ENCODE measurements at places on chromosomes 1 and 21.

- peak; percentile 68 for DNase-seq
These were observed 67.2 kb downstream of the TTLL7 start for GRCh38 chr1:83931658-83932253.

GRCh38 chr1:43804569-43804968 lies 97.2 kb downstream of the ST3GAL3 start:
- no peak for DNase-seq

DNA sequence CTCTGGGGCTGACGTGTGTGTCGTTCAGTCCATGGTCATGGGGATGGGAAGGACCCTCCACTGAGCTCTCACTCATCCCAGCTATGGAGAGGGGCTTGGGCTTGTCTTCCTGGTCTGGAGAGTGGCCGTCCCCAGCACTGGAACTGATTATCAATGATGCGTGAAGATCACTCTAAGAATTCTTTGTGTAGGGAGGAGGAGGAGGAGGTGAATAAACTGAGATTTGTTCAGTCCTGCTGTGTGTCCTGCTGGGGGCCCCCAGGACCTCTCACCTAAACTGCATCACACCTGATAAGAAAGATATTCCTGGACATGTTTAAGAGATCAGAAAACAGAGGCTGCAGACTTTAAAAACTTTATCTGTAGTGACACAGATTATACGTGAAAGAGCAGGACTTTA lies 21.2 kb downstream of the RHOU start:
- DNase-seq: no peak

GRCh38 chr1:228016181-228016510 lies 9.3 kb downstream of the WNT3A start:
- no peak for DNase-seq

GRCh38 chr1:166282391-166283137 lies 115.8 kb upstream of the FAM78B start:
- no peak for DNase-seq

DNA sequence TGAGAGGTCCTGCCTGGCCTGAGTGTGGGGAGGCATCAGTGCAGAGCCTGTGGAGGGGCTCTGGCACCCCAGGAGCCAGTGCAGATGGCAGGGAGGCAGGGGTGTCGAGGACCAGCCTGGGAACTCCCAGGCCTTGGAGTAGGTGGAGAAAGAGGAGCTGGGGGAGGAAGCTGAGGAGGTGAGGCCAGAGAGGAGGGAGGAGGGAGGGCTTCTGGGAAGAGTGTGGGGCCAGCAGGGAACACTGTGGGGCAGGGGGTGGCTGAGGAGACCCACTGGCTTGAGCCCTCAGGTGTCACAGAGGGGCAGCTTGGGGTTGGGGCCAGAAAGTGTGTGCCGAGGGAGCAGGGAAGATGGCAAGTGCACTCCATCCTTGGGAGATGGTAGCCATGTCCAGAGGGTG lies 3.8 kb downstream of the COQ8A start:
- no peak for DNase-seq

- DNase-seq: no peak
These were observed 29.3 kb downstream of the NUP133 start for GRCh38 chr1:229478852-229479251.

GRCh38 chr1:53573522-53573921 lies 114.3 kb downstream of the DMRTB1 start:
- no peak for DNase-seq

DNA sequence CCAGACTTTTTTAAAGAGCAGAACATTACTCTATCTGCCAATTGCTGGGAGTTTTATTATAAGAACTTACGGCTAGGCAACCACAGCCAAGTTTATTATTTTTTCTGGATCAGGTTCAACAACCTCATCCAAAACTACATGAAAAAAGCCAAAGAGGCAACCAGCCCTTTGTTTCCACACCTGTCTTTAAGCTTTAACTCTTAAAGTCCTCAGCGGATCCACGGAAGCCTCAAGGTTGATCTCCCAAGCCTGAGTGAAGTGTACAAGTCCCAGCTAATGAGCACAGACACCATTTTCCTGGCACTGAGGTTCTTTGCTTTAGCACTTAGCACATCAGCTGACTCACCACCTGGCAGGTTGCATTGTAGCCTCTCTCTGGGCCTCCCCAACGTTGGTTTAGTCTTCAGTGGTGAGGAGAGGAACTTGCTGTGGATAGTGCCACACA lies 143.1 kb downstream of the TGFBR3 start:
- peak; percentile 87 for DNase-seq

- DNase-seq: no peak
These were observed 8.9 kb upstream of the KCNJ15 start for GRCh38 chr21:38247738-38248510.

GRCh38 chr1:219271818-219272535 lies 98.3 kb downstream of the LYPLAL1 start:
- DNase-seq: no peak

DNA sequence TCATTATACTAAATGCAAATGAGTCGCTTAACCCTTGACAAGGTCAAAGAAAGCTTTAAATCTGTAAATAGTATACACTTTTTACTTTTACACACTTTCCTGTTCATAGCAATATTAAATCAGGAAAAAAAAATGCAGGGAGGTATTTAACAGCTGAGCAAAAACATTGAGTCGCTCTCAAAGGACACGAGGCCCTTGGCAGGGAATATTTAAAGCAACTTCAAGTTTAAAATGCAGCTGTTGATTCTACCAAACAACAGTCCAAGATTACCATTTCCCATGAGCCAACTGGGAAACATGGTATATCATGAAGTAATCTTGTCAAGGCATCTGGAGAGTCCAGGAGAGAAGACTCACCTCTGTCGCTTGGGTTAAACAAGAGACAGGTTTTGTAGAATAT lies 62.7 kb downstream of the CAPN2 start:
- no peak for DNase-seq

DNA sequence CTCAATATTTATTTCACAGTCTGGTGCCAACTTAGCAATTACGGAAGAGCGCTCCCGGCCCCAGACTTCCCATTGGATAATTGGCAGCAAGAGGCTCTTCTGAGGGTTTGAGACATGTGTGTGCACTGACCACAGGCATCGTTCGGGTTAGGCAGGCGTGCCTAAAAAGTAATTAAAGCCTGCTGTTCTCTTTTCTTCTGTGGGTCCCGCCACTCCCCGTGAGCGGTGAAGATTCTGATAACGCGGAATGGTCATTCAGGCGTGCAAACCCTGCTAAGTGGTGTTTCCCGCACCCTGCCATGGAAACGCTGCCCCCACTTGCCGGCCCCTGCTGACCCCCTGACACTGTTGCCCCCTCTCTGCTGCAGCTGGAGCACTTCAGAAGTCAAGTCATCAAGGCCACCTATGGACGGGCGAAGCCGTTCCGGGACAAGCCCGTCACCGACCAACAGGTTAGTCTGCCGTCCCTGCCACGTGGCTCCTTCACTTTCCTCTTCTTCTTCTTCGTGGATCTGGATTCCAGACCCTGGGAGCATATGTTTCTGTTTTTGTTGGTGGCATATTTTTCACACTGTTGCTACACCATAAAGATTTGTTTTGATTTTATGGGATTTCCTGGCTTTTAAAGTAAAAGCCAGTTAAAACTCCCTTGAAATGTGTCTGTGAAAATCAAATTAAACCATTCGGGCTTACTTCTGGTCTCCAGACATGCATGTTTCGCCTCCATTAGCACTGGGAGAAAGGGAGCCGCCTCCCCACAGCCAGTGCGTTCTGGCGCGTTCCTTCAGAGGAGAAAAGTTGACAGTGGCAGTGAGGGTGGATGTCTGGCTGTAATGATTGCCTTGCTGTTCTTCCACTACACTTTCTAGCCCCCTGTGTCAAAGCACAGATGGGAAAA lies 79.9 kb downstream of the FHAD1 start:
- DNase-seq: no peak

DNA sequence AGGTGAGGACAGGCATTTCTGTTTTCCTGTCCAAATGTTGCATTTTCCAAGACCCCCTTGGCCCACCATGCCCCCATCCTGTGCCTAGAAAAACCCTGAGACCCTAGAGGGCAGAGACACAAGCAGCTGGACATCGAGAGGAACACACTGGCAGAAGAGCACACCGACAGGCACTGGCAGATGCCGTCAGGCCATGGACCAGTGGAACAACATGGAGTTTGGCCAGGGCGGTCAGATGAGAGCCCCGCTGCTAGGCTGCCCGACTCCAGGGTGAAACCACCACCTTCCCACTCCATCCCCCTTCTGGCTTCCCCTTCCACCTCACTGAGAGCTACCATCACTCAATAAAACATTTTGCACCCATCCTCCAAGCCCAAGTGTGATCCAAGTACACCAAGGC lies 438.4 kb downstream of the SIPA1L2 start:
- no peak for DNase-seq

DNA sequence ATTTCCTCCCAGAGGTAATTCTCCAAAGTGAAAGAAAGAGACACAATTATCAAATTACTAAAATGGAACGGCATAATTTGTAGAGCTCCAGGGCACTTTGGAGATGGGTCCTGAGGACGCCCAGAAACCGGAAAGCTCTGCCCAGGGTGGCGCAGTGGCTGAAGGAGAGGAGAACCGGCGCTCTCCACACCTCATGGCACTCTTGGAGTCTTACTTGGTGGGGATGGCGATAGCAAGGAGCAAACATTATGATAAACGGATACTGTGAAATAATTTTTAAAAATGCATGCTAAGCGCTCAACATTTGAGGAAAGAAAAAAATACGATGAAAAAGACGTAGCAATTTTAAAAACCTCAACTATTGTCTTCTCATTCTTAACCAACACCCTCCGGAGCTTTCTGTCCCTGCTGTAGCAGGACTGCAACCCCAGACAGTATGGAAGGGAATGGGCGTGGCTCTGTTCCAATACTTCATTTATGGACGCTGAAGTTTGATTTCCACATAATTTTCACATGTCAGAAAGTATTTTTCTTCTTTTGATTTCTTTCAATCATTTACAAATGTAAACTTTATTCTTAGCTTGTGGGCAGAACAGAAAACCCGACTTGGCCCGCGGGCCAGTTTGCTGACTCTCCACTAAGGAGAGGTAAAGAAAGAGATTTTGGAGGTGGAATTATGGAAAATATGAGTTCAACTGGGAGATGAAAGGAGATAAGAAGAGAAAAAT lies 1.1 kb downstream of the S100A11 start:
- DNase-seq: peak; percentile 54

- DNase-seq: peak; percentile 96
These were observed 146.1 kb upstream of the FGGY start for GRCh38 chr1:59150577-59151386.

GRCh38 chr1:229396585-229397206 lies 37.2 kb downstream of the ACTA1 start:
- no peak for DNase-seq

- no peak for DNase-seq
These were observed 21.3 kb downstream of the ALPL start for GRCh38 chr1:21530368-21531016.

GRCh38 chr1:63780565-63780964 lies 6.7 kb downstream of the ROR1 start:
- DNase-seq: no peak

GRCh38 chr1:150221552-150221951 lies 14.4 kb downstream of the ANP32E start:
- peak; percentile 38 for DNase-seq

GRCh38 chr1:64650411-64650810 lies 94.5 kb upstream of the RAVER2 start:
- DNase-seq: no peak

- DNase-seq: peak; percentile 89
These were observed 201.0 kb upstream of the MAP1LC3C start for GRCh38 chr1:242199776-242200458.

- peak; percentile 68 for DNase-seq
These were observed 3.6 kb upstream of the PPP2R5A start for GRCh38 chr1:212281590-212281989.

GRCh38 chr1:7450838-7451237 lies 320.3 kb upstream of the VAMP3 start:
- no peak for DNase-seq

DNA sequence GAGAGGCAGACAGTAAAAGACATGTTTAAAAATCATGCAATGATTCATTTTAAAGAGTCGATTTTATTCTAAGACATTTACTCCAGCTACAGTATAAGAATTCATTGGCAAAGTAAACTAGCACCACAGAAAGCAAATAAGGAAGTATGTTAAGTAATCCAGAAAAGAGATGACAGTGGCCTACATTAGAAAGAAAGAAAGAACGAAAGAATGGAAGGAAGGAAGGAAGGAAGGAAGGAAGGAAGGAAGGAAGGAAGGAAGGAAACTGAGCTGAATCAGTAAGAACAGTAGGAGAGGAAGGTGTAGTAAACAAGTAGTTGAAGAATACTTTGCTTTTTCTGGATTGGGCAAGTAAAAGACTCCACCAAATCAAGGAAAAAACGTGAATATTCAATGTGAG lies 62.2 kb downstream of the ZZZ3 start:
- no peak for DNase-seq

- DNase-seq: peak; percentile 13
These were observed 51.0 kb upstream of the BARHL2 start for GRCh38 chr1:90768098-90768497.

- DNase-seq: no peak
These were observed 2132.1 kb downstream of the NCAM2 start for GRCh38 chr21:23130308-23130707.

GRCh38 chr1:78650114-78650660 lies 556 bp downstream of the IFI44 start:
- DNase-seq: no peak

DNA sequence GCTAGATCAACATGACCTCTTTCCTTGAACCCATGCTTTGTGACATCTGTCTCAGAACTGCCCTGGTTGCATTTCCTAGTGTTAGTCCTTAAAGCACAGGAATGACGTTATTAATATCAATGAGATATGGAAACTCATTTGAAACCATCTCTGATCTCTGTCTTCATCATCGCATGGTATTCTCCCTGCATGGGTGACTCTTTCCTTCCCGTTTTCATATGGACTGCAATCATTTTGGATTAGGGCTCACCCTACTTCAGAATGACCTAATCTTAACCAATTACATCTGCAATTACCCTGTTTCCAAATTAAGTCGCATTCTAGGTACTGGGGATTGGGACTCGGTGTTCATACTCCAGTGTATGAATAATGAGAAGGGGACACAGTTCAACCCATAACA lies 41.7 kb upstream of the DISC1 start:
- DNase-seq: no peak

DNA sequence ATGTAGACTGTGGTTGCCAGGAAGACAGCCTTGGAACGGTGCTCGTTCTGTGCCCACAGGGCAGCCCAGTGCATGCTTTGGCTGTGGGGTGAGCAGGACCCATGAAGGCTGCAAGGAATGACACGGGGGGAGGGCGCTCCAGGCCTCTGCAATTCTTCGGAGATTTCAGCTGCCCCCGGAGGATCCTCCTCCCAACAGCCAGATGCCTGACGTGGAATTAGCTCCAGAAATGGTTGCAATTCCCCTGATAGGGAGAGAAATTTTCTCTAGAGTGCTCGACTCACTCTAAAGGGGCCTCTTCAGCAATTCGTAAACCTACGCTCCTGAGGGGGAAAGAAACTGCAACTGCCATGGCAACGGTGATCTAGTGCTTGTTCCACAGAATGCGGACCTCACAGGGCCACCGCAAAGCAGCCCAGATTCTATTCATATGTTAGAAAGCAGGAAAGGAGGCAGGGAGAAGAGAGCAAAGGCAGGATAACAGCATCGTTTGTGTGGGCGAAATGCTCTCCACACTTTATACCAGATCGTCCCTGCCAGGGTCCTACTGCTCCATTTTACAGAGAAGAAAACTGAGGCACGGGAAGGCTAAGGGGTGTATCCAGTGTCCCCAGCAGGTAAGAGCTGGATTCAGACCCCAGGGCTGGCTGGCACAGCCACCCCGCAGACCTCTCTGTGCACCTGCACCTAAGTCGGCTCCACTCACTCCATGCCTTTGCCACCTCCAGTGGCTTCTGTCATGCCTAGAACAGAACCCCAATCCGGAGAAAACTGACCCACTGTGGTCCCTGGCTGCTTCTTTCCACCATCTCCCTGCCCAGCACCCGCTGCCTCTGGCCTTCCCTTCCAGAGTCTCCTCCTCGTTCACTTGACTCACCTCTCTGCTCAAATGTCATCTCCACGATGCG lies 11.9 kb upstream of the PDE9A start:
- no peak for DNase-seq

Data from MCF 10A (cell line).